ENCODE measurements at places on chromosomes 5 and 9.

DNA sequence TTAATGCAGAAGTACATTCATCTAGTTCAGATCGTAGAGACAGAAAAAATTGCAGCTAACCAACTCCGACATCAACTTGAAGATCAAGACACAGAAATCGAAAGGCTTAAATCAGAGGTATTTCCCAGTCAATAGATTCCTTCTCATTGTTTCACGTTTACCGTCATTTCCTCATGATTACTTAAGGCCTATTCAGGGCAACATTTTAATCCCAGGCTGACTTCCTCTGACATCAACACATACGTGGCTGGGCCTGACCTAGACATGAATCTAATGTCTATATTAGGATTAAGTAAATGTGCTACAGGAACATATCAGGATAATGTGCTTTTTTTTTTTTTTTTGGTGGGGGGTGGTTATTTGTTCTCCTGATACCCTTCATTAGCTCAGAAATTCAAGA, 107.9 kb downstream of the RASGRF2 start:
- DNase-seq = no peak

DNA sequence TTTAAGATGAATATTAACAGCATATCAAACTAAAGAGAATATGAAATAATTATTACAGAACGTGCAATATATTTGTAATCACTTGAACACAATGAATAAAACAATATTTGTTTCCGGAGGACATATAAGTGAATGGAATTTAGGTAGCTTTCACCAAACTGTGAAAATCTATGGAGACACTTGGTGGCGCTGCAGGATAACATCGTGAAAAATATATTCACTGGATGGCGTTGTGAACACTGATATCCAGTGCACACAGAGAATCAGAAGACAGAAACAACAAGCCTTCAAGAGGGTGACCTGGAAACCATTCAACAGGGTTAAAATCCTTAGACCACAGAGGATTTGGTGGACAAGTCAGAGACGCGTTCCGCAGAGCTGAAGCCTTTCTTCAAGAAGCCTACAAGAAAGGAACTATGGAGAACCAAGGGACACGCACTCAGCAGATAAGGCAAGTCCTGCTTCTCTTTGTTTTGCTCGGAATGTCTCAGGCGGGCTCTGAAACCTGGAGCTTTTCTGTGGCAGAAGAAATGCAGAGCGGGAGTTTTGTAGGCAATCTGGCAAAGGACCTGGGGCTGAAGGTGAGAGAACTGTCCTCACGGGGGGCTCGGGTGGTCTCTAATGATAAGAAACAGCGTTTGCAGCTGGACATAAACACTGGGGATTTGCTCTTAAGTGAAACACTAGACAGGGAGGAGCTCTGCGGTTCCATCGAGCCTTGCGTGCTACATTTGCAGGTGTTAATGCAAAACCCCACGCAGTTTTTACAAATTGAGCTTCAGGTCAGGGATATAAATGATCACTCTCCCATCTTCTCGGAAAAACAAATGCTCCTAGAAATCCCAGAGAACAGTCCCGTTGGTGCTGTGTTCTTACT, at the start of gene PCDHB11:
PCDHB11 (plus strand) TSS at position 269 of the 877 bp plus-strand sequence; CDS start at position 417, 148 bp downstream.
- DNase-seq = no peak

DNA sequence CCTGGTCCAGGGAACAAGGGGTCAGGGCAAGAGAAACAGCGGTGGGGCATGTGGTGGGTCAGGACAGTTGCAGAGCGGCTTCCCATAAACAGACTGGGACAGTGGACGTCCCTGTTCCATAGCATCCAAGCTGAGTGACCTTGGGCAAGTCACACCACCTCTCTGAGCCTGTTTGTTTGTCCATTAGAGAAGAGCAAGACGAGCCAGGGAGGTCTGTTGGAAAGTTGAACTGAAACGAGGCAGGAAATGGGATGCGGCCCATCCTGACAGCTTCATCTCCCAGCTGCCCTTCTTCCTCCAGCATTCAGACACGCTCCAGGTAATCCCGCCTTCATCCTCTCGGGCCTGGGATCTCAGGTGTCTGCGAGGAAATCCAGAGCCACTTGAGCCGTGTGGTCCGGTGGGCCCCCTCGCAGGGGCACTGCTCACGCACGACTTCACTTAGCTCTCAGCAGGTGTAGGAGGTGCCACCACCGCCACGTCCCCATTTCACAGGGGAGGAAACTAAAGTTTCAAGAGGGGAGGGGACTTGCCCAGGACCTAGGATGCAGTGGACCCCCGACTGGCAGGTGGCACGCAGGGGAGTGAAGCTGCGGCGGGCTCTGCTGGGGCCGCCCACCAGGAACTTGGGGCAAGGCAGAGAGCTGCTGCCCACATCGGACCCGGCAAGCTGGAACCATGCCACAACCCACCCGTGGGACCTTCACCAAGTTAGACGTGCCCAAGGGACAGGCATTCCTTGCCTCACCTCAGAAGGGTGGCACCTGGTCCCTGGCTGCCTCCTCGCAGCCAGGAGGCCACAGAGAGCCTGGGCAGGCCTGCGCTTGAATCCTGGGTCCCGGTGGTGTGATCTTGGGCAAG, 13.0 kb downstream of the PTGES2 start:
- no peak for DNase-seq

- no peak for DNase-seq
Measured at GRCh38 chr5:39519079-39519478, 94.3 kb upstream of the DAB2 start.

DNA sequence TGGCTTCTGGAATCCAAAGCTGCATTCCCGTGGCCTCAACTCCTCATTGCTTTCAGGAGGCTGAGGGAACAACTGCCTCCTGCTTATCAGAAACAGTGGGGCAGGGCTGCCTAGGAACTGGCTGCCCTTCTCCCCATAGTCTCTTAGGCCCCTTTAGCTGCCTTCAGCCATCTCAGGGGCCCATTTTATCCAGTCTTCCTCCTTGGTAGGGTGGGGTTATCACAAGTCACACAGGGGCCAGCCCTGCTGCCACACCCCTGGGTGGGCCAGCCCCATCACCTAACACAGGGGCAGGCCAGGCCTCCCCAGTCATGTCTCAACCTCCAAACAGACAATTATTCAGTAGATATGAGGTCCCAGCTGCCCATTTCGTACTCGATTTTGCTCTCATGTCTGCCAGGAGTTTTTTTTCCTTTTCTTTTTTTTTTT, 3.9 kb downstream of the ALAD start:
- no peak for DNase-seq

DNA sequence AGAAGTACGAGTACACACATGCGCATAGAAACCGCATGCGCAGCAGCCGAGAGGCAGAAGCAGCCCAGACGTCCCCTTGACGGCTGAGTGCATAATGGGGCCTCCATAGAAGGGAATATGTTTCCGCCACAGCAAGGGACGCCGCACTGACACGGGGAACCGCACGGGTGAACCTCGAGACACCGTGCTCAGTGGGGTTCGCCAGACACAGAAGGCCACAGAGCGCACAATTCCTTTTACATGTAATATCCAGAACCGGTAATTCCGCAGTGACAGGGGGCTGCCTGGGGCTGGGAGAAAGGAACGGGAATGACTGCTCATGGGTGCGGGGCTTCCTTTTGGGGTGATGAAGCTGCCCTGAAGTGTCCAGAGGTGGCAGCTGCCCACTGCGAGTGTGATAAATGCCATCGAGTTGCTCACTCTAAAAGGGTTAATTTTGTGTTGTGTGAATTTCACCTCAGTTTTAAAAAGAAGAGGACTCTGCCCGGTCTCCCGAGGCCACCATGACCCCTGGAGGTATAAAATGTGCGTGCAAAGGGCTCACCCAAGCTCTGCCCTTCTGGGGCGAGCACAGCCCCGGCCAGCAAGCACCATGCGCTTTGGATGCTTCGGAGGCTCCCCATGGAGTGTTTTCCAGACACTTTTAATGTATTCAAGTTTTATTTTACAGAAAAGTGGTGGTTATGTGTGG, 29.7 kb downstream of the MRPL36 start:
- DNase-seq = no peak

- DNase-seq = no peak
Measured at GRCh38 chr5:154395407-154396106, 50.2 kb upstream of the SAP30L start.

- DNase-seq = no peak
Measured at GRCh38 chr5:130706696-130707095, 458.4 kb downstream of the HINT1 start.

GRCh38 chr9:114107286-114108001, 8.4 kb upstream of the KIF12 start:
- DNase-seq = no peak

GRCh38 chr5:176492431-176492830, 44.2 kb downstream of the FAF2 start:
- DNase-seq = no peak

- DNase-seq = no peak
Measured at GRCh38 chr9:136194540-136194939, 10.4 kb downstream of the LHX3 start.

GRCh38 chr5:147101659-147102369, 133.0 kb upstream of the STK32A start:
- DNase-seq = no peak

- DNase-seq = peak; percentile 61
Measured at GRCh38 chr5:62720031-62720441, 141.4 kb downstream of the LRRC70 start.

DNA sequence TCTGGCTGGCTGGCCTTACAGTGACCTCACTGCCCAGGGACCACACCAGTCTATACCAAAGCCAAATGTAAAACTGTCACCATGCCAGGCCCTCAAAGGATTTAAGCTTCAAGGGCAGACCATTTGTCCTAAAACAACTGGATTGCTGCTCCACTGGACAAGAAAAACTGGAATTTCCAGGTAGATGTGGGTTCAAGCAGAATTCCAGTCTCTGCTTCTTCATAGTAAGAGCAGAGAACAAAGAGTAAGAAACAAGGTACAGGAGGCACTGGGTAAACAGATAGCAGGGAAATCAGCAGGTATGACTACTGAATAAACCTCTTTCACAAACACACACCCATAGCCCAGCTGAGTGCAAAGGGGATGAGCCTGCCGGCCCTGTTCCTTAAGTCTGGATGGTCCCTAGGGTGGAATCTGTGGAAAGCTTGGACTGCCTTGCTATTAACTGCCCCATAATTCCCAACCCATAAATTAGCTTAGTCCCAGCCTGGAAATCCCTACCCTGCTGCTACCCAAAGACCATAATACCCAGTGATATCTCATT, 5.5 kb downstream of the B4GALT1 start:
- DNase-seq = peak; percentile 56

GRCh38 chr5:118592229-118593002, 395.9 kb downstream of the DTWD2 start:
- DNase-seq = no peak

- no peak for DNase-seq
Measured at GRCh38 chr9:69377291-69377690, 52.3 kb downstream of the ENTREP1 start.

DNA sequence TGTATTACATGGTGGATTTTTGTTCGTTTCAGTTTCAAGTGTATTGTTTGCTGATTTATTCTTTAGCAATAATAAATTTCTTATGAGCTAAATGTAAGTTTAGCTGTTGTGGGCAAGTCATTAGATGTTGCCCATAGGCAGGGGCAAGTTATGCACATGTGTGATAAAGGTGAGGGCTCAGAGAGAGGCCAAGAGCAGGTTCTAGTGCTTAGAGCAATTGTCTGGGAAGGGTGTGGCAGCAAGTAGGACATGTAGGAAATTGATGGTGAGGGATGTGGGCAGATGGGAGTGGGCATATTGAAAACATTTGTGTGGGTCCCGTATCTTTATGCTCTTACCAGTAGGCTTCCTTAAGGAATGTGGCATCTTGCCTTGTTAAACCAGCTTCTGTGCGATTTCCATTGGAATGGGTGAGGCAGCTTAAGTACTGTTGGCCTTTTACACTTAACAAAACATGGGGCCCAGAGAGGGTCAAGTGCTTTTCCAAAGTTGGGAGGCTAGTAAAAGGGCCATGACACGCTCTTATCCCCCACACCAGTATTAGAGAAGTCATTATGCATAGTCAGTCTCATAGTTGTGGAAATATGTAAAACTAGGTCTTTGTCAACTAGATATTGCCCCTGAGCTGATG, 60.6 kb downstream of the KDM4C start:
- no peak for DNase-seq

DNA sequence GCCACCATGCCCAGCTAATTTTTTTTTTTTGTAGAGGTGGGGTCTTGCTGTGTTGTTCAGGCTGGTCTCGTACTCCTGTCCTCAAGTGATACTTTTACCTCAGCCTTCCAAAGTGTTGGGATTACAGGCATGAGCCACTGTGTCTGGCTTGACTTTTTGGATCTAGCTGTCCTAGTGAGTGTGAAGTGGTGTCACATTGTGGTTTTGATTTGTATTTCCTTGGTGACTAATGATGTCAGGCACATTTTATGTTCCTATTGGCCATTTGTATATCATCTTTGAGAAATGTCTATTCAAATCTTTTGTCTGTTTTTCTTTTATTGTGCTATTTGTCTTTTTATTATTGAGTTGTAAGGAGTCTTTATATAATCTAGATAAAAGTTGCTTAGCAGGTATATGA, 53.5 kb upstream of the MCCC2 start:
- DNase-seq = no peak

DNA sequence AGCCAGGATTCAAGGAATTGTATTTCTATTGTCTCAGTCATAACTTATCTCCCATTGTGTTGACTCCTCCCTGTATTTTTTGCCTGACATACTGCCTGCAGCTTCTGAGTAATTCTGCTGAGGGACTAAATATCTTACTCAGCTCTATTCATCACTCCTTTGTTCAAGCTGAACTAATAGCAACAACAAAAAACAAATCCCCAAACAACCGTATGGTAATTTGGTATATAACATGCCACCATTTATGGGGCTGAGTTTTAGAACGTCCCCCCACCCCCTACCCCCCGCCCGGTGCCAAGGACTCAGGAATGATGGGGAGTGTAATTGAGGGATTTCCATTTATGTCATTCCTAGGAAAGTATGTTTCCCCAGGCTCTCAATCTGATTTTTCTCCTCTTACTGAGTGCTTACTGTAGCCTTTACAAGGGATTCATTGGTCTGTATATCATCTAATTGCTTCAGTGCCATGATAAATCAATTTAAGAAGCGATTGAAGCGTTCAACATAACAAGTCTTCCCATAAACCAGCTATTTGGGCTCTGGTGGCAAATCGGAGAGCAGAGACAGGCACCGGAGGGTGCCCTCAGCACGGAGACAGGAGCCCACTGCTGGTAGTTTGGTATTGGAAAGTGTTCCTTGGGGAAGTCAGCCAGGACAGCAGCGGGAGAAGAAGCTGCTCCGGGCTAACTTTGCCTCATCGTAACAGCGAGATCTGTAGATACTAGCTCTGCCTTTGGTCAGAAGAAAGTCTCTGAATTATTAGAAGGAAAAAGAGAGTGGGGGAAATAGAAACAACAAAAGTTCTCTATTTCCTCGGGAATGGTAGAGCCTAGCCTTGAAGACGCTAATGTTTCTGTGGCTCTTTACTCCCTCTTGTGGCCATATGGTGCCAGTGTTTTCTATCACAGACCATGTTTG, 40.7 kb upstream of the HSD17B4 start:
- peak; percentile 80 for DNase-seq

- DNase-seq = peak; percentile 58
Measured at GRCh38 chr9:120877276-120878034, 467 bp upstream of the PHF19 start.

- peak; percentile 20 for DNase-seq
Measured at GRCh38 chr9:74645007-74645639, 148.0 kb downstream of the RORB start.

GRCh38 chr9:738209-738915, 103.1 kb upstream of the DMRT1 start:
- DNase-seq = no peak

All from renal pelvis (tissue), 12 donors.